ENCODE measurements at places on chromosomes 11 and 22.

- peak; percentile 11 for DNase-seq
Observed at GRCh38 chr11:106091480-106092123, 14.1 kb downstream of the AASDHPPT start.

GRCh38 chr11:70040452-70040851 is 37.7 kb upstream of the ANO1 start:
- no peak for DNase-seq

DNA sequence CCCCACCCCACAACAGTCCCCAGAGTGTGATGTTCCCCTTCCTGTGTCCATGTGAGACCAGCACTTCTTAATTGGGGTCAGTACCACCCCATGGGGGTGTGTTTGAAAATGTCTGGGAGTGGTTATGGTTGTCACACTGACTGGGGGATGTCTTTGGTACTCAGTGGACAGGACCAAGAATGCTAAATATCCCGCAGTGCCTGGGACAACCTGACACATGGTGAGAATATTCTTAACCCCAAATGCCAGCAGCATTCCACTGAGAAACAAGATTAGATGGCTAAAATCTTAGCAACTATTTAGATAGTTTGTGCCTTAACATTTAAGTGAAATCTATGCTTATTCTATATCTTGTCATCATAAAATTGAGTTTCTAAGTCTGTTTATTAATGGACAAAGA is 177.5 kb upstream of the ZBED5 start:
- DNase-seq: no peak

DNA sequence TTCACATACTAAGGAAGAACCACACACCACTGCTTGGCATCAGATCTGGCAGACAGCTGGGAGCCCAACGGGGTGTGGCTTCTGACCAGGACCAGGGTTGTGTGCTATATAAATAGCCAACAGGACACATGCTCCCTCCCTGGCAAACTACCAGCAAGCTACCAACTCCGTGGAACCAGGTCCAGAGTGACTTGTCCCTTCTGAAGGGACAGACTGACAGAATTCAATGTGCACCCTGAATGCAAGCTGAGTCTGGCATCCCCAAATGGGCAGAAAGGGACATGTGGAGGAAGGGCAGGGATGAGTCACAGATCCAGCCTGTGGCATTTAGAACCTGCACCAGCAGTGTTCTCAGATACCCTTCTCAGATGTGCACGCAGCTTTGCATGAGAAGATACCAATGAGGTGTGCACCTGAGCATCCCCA is 92.9 kb downstream of the MICAL3 start:
- no peak for DNase-seq

DNA sequence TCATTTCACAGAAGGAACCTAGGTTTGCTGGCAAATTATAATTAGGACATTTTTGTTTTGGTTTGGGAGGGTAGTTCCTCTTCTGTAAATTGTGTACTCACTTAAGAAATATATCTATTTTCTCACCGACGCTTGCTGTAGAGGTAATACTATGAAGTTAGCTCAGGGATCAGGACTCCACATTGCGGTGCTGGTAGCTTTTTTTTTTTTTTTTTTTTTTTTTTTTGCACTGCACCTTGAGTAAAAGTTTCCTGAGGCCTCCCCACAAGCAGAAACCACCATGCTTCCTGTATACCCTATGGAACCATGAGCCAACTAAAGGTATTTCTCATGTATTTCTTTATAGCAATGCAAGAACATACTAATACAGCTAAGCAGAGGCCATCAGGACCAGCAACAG is 14.7 kb downstream of the UBTFL1 start:
- no peak for DNase-seq

DNA sequence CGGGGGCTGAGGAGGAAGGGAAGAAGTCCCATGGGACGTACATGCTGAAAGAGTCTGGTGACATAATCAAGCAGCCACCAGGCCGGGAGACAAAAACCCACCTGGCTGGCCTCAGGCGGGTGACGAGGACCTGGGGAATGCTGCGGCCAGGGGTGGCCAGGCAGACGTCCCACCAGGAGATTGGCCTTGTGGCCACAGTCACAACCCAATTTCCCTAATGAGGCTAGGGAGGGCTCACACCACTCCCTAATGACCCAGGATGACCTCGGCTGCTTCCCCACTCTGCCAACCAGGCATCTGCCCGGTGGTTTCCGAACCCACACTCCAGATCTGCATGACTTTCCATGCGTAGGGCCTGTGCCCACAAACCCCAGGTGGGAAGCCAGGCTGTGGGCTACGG is 66.9 kb downstream of the SCUBE1 start:
- no peak for DNase-seq

GRCh38 chr11:1968454-1969002 is 21.4 kb downstream of the MRPL23 start:
- no peak for DNase-seq

DNA sequence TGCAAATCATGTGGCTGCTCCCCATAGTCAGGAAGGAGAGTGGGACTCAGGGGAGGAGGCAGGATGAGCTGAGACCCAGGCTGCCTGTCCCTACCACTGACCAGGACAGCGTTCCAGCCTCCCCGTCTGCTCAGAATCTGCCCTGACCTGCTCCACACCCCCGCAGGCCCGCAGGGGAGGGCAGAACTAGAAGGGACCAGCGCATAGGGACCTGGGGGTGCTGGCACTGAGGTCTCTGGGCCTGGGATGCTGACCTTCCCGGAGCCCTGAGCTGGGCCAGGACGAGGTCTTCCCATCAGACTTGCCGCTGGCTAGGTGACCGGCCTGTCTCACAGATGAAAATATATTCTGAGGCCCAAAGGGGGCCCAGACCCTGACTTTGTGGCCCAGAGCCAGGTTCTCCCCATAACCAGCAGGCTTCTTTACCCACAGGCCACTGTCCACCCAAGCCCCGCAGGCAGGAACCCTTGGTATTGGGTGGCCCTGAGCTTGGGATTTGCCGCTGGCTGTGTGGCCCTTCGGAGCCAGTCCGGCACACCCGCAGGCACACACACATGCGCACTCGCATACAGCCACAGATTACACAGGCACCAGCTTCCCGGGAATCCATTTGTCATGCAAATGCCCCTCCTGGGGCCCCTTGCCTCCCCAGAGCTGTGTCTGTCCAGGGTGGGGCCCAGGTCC is 13.8 kb upstream of the PIM3 start:
- no peak for DNase-seq

GRCh38 chr11:132111838-132112237 is 741.4 kb downstream of the NTM start:
- DNase-seq: no peak

GRCh38 chr11:96341211-96342013 is 1.6 kb downstream of the MAML2 start:
- peak; percentile 57 for DNase-seq

GRCh38 chr11:117869604-117870003 is 6.9 kb downstream of the FXYD6 start:
- DNase-seq: no peak

DNA sequence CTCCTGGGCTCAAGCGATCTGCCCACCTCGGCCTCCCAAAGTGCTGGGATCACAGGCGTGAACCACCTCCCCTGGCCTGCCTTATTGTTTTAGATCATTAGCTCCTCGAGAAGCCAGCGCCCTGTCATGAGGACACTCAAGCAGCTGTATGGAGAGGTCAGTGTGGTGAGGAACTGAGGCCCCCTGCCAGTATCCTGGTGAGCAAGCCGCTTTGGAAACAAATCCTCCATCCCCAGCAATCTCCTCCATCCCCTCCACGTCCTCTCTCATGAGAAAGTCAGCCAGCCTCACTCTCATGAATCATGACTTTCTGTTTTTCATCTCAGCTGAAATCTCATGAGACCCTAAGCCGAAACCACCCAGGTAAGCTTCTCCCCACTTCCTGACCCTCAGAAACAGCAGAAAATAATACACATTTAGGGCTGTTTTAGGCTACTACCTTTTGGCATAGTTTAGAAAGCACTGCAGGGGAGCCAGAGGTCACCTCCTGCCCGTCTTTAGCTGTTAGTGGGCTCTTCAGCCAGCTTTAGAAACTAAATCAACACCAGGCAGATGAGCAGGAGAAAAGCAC is 56.0 kb downstream of the CTTN start:
- DNase-seq: no peak

DNA sequence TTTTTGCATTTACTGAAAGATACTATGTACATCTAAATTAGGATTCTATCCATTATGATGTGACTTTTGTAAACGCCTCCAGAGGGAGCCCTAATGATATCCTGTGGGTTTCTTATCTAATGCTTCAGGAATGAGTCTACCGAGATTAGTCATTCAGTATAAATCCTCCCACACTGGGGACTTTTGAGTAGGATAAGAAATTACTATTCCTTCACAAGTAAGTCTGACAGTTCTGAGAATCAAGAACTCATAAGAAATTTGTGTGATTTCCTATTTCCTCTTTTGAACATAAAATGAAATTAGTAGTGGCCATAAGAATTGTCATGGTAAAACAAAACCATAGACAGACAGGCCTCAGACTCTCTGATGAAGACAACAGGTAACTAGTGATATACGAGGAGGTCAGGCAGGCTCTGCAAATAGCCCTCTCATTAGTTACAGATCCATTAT is 10.0 kb upstream of the OR5M1 start:
- DNase-seq: peak; percentile 82

DNA sequence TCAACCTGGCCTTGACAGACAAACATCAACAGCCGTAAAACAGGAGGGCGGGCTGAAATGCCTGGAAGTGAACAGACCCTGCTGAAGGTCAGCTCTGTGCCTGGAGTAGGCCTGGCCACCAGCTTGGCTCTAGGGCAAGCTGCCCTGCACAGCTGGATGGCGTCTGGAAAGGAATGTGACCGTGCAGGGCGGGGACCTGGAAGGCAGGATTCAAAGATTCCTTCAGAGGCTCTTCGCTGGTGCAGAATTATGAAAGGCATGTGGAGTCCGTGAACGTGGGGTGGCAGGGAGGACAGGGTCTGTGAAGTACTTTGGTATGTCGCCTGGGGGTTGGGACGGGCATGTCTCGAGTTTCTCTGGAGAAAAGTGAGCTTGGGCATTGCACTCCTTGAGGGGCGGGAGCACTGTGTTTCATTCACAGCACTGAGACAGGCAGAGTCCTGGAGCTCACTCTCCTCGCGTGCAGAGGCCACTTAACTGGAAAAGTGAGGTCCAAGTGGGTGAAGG is 1.5 kb downstream of the EHD1 start:
- DNase-seq: peak; percentile 65

DNA sequence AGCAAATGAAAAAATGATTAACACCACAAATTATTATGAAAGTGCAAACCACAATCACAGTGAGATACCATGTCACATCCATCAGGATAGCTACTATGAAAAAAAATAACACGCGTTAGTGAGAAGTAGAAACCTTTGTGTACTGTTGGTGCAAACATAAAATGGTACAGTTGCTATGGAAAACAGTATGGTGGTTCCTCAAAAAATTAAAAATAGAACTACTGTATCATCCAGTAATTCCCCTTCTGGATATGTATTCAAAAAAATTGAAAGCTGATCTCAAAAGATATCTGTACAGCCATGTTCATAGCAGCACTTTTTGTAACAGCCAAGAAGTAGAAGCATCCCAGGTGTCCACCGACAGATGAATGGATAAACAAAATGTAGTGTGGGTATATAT is 43.4 kb downstream of the CCDC81 start:
- DNase-seq: no peak

DNA sequence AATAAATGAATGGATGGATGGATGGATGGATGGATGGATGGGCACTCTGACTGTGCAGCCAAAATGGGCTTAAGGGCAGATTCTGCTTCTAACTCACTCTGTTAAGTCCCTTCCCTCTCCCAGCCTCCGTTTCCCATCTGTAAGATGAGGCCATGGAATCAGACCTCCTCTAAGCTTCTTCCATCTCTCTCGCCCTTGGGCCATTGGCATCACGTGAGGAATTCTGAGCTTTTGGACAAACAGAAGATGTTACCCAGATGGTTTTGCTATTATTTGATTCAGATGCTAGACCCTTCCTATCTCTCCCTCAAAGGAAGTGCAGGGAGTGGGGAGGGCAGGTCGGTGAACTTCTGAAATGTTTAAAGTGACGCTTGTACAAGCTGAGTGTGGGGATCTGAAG is 4.0 kb upstream of the CYTH4 start:
- no peak for DNase-seq

DNA sequence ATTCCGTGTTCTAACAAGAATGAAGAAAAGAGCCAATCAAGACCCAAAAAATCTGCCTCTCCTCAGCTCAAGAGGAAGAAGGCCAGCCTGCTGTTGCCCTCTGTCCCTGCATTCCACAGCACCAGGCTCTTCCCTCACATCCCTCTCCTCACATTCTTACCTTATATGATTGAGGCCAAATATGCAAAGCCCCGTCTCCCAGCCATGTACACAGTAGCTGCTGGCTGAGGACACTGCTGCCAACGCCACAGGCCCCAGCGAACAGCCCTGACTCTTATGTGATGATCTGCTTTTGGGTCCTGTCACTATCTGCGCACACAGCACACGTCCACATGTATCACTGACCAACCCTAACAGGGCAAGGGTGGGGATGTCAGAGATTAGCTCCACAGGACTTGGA is 60.2 kb downstream of the MICAL3 start:
- DNase-seq: no peak

GRCh38 chr11:77750394-77751156 is 69.9 kb downstream of the RSF1 start:
- no peak for DNase-seq

- no peak for DNase-seq
Observed at GRCh38 chr11:122071709-122072202, 44.3 kb downstream of the BLID start.

GRCh38 chr11:109309153-109309552 is 112.8 kb upstream of the C11orf87 start:
- peak; percentile 8 for DNase-seq

DNA sequence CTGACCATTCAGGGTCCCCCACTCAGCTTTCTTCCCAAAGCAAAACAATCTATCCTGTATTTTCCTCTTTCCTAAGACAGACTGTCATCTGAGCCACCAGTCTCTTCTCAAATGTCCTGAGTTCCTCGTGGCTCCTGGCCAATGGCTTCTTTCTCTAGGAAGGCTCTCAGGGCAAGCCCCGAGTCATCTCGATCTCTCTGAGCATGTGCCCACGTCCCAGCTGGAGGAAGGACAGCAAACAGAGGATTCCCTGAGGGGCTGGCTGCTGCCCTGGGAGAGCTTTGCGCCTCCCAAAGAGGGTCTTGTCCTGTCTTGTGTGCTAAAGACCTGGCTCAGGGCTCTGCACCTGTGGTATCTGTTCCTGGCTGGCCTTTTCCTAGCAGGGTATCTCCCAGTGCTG is 8.3 kb downstream of the SLC37A2 start:
- DNase-seq: no peak

DNA sequence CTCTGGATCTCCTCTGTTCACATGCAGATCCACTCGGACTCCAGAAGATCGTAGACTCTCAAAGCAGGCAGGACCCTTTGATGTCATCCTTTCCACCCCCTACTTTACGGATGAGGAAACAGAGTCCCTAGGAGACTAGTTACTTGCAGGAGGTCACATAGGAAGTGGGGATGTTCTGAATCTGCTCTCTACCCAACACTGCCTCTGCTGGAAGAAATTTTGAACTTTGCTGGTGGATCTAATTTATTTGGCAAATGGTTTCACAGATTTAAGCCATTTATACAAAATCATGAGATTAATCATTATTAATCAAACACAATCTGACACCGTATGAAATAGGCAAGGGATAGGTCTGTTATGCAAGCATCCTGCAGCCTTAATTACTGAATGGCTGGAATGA is 55.0 kb upstream of the USP47 start:
- peak; percentile 25 for DNase-seq

GRCh38 chr11:62430425-62430824 is 11.6 kb downstream of the SCGB1A1 start:
- DNase-seq: no peak

- peak; percentile 97 for DNase-seq
Observed at GRCh38 chr22:31080848-31081649, at the start of gene SMTN. Gene SMTN (plus strand): TSS chr22:31081318. CDS start chr22:31083259, 1,941 bp downstream.
